ENCODE measurements at places on chromosomes 12 and 14.

DNA sequence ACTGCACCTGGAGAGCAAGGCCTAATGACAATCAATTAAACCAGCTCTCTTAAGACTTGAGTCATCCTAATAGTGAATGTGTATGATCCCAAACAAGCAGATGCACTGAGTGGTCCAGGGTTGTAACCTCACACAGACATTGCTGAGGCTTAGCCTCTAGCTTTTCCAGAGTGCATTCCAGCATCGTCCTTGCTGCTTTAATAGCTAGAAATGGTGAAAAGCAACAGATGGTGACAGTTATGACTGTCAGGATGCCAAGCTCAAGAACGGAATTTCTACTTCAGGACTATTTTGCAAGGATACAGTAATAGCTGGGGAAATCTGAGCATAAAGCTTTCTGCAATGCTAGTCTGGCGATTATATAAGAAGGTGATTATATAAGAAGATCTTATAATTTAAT lies 34.6 kb downstream of the PTPRR start:
- DNase-seq, result no peak

GRCh38 chr14:68518761-68519670 lies 273.9 kb downstream of the ZFP36L1 start:
- DNase-seq, result no peak

GRCh38 chr12:15230751-15231150 lies 9.5 kb upstream of the RERG start:
- no peak for DNase-seq

DNA sequence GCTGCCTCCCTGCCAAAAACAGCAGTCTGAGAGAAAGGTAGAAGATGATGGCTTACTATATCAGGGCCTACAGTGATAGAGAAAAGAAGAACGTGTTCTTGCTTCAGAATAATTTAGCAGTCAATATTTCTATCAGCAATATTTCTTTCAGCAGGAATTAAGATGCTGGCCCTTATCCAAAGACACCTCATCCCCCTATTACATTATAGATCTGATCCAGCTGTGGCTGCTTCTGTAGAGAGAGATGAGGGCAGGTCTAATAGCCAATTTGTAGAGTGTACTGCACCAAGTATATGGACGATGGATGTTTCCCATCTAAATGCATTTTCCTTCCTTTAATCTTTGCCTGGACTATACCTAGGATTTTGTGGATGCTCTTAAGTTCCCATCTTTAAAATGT lies 451.7 kb downstream of the NPAS3 start:
- no peak for DNase-seq

DNA sequence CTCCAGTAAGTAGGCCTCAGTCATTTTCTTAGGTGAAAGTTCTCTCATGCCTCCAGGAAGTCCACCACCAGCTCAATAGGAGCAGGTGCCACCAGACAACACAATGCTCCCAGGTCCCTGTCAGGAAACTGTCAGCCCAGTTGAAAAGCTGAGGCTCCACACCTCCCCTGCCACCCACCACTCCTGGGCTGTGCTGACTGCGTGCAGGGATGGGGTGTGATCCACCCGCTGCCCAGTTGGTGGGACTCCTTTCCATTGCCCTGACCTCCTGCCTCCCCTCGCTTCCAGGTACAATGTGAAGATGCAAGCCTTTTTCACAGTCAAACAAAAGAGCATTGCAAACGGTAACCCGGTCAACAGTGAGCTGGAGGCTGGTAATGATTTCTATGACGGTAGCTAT lies 64.8 kb upstream of the RIN3 start:
- DNase-seq, result no peak

DNA sequence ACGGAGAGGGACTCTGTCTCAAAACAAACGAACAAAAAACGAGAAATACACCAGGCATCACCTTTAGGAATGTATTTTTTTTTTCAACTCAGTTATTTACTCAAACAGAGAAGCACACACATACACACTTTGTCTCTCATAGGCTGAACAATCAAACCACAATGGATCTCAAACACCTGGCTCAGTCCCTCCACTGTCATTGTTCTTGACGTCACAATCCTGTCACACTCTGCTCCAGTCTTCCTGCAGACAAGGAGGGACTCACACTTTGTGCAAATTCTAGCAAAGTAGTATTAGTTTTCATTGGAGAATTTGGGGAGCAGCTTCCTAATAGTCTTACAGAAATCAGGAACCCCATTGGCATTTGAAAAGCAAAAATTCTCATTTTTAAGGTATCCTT lies 727.8 kb downstream of the BCL11B start:
- no peak for DNase-seq

GRCh38 chr12:109999983-110000505 lies 814 bp downstream of the ANKRD13A start:
- DNase-seq, result no peak

DNA sequence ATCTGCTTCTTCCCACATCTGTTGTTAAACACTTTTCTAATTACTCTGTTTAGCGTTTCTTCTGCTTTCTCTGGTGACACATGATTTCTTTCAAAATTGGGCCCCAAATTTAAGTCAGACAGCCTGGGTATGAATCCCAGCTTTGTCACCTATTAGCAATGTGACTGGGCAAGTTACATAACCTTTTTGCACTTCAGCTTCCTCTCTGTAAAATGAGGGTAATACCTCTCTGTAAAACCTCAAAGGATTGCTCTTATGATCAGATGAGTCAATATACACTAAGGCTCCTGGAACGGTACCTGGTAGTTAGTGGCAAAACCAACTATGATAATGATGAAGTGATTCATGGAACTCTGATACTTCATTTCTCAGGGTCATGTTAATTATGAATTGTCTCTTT lies 33.0 kb downstream of the E2F7 start:
- DNase-seq, result no peak

GRCh38 chr12:51051787-51052186 lies 3.7 kb downstream of the LETMD1 start:
- no peak for DNase-seq

GRCh38 chr14:93932642-93933041 lies 5.5 kb downstream of the FAM181A start:
- DNase-seq, result no peak

- no peak for DNase-seq
Observed at GRCh38 chr14:90626550-90626949, 189.7 kb downstream of the TTC7B start.

DNA sequence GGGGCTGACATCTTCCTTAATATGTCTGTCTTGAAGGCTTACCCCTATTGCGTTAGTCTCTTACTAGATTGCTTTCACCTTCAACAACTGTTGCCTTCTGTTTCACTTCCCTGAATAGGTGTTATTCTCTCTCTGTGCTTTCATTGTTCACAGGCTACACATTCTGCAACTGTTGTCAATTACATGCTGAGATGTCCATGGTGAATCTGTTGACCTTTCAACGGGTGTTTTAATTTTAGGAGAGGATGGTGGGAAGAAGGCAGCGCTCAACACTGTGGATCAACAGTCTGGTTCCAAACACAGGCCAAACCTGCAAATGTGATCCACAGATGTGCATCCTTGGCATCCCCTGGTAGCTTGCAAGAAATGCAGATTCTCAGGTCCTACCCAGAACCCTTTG lies 101.9 kb downstream of the DACT1 start:
- DNase-seq, result no peak

DNA sequence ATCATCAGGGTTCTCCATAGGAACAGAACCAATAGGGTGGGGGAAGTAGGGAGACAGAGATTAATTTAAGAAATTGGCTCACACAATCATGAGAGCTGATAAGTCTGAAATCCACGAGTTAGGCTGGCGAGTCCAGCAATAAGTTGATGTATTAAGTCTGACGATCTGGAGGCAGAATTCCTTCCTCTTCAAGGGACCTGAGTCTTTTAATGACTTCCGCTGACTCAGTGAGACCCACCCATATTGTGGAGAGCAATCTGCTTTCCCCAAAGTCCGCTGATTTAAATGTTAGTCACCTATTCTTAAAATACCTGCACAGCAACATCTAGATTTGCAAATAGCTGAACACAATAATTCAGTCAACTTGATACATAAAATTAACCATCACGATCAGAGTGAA lies 97.8 kb downstream of the SPTSSA start:
- no peak for DNase-seq

- DNase-seq, result no peak
Observed at GRCh38 chr14:78567343-78567742, 397.2 kb downstream of the NRXN3 start.

DNA sequence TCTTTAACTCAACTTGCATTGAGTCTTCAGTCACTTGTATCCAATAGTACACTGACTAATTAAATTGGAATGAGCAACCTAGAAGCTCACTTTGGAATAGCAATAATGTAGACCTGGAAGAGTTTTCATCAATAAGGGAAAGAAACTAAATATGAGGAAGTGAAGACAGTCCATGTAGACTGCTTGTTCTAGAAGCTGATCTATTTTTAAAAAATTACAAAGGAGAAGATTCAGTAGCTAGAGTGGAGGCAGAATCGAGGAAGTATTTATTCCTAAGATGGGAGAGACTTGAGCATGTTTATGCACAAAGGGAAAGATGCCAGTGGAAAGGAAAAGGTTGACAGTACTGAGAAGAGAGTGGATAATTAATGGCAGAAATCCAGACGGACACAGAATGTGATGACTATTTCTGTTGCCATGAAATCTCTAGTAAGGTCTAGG lies 156.3 kb upstream of the PDE3A start:
- no peak for DNase-seq

DNA sequence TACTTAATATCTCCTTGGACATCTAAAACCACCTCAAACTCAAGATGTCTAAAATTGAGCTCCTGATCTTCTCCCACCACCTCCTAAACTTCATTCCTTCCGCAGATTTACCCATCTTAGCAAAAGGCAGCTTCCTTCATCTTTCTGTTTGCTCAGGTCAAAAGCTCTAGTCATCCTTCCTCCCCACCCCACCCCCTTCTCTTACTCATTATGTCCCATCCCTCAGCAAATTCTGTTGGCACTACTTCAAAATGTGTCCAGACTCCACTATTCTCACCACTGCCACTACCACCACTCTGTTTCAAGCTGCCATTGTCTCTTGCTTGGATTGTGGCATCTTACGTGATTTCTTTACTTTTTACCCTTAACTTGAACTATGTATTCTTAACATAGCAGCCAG lies 59.2 kb upstream of the ZDHHC17 start:
- no peak for DNase-seq

GRCh38 chr12:59252731-59253130 lies 332.4 kb upstream of the LRIG3 start:
- no peak for DNase-seq

DNA sequence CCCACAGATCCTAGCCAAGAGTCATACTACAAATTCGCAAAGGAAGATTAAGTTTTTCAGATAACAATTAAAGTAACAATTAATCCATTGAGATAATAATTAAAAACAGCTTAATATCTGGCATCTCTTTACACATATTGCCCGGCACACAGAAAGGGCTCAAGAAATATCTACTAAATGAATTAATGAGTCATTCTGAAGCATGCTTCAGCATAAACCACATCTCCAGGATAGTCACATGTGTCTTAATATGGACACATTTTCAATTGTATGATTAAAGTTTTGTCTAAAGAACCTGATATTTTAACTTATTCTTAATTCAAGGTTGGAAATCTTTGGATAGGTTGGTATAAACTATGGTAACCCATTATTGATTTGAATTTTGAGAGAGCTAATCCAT lies 9.6 kb downstream of the ITPR2 start:
- no peak for DNase-seq

DNA sequence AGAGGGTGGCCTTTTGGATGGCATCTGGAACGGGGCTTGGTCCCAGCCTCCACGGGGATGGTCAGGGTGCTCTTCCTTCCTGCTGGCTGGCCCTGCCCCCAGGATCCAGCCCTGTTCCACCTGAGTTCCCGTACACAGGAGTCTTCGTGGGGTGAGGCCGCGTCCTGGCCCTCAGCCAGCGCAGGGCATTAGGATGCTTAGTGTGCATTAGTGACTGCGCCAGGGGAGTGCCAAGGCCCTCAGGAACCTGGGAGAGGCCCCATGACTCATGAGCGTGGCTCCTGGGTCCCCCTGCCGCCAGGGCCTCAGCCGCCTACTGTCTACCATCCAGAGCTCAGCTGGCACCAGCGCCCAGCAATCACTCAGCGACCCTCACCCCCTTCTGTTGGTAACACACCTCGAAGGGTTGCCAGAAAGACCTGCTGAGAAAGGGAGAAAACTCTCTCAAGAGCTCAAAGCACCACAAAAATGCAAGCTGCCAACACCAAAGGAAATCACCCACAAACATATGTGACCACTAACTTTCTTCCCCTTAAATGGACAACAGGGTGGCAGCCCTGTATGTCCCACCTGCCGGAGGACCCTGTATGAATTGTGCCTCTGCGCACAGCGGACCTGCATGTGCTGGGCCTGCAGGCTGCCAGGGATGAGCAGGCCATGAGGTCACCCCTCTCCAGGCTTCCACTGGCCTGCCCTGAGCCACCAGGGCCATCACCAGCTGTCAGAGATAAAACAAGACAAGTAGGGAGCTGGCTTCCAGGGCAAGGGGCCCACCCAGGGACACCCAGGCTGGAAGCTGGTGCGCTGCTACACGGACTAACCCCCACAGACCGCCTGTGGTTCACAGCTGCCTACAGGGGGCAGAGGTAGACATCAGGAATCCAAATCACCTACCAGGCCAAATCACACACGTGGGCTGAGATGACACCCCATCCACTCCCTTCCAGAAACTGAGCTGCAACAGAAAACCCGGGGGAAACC lies 28.7 kb downstream of the CCDC85C start:
- no peak for DNase-seq
